ENCODE measurements at places on chromosomes 12 and 14.
A peak's percentile ranks its signal among the peaks of the same experiment; 100 is the strongest.

GRCh38 chr12:131829791-131830334, 1.7 kb downstream of the MMP17 start:
- no peak for DNase-seq

GRCh38 chr14:23436327-23437132, 1.1 kb upstream of the MYH7 start:
- DNase-seq: no peak

- DNase-seq: no peak
Measured at GRCh38 chr12:90672081-90672480, 282.9 kb downstream of the CCER1 start.

GRCh38 chr12:95608252-95609033, 57.2 kb upstream of the USP44 start:
- DNase-seq: no peak

DNA sequence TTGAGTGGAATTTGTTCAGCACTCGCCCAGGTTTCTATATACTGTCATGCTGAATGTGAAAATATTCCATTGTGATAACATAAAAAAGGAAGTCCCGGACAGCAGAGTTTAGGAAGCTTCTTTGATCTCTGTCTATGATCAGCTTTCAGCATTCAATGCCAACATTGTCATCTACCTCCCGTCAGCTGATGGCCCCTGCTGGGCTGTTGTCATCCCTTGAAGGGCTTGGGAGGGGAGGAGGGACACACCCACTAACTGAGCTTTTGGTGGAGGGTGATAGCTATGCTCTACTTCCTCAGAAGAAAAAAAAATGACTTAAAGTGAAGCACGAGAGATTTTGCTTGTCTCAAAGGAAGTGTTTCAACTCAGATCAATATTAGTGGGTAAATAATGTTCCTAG, 4.7 kb upstream of the KRT77 start:
- no peak for DNase-seq

- DNase-seq: no peak
Measured at GRCh38 chr14:90301668-90302090, 30.1 kb downstream of the NRDE2 start.

DNA sequence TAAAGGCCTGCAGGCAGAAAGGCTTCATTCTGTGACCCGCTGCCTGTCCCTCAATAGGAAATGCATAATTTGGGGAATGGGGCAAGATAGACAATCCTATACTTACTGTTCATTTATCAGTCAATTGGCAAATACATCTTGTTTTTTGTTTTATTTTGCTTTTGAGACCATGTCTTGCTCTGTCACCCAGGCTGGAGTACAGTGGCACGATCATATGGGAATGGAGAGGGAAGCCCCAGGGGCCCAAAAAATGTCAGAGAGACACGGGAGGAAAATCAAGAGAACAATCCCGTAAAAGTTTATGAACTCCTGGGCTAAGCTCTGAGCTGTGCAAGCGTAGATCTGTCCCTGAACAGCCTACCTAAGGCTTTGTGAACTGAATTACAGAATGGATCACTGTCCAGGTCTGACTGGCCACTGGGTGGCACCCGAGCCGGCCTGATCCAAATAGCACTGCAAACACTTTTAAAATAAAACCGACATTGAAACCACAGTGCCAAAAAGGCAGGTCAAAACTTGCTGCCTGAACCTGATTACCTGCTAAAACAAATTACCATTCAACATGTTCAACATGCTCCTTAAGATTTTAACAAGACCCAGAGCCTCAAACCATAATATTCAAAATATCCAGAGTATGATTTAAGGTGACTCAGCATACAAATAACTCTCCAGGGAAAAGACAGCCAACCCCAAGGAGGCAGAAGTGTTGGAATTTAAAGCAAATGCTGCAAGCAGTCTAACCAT, 11.8 kb downstream of the COPS7A start:
- DNase-seq: peak; percentile 19

DNA sequence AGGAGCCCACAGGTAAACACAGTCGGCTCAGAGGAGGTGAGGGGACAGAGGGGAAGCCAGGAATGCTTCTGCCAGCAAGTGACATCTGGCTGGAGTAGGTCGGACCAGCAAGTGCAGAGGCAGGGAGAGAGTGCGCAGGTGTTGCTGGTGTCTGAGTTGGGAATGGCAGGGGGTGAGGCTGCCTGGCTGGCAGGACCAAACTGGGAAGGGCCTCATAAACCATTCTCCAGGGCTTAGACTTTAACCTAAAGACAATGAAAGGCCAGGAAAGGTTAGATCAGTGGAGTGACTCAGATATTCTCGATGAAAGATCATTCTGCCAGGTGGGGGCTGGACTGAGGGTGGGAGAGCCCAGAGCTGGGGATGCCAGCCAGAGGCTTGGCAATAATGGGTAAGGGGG, 66.4 kb downstream of the ITPK1 start:
- DNase-seq: no peak

GRCh38 chr12:122005252-122005776, 16.4 kb upstream of the BCL7A start:
- DNase-seq: no peak

- DNase-seq: no peak
Measured at GRCh38 chr12:40648519-40648918, 43.7 kb upstream of the CNTN1 start.

GRCh38 chr12:5172886-5173285, 129.2 kb downstream of the KCNA5 start:
- no peak for DNase-seq

- no peak for DNase-seq
Measured at GRCh38 chr12:7146906-7147305, 16.7 kb downstream of the CLSTN3 start.

GRCh38 chr14:94346841-94347240, 23.7 kb upstream of the SERPINA6 start:
- DNase-seq: no peak

DNA sequence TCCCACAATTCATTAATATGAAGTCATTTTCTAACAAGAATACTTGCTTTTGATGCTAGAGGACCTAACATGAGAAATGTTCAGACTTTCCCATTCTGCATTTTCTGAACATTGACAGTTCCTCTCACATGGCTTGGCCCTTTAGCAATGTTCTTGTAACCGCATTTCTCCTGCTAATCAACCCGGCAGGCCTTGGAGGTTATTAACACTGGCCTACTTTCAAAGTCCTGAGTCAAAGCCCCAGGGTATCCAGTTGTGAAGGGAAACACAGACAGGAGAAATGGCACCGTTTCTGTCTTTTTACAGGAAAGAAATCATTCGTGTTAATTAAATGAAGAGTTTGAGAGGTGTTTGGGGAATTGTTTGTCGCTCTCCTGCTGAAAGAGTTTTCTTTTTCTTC, 446.5 kb upstream of the MIS18BP1 start:
- DNase-seq: no peak

- no peak for DNase-seq
Measured at GRCh38 chr12:66808606-66809005, 129.7 kb upstream of the GRIP1 start.

GRCh38 chr12:86770871-86771270, 514.7 kb upstream of the MGAT4C start:
- DNase-seq: no peak

DNA sequence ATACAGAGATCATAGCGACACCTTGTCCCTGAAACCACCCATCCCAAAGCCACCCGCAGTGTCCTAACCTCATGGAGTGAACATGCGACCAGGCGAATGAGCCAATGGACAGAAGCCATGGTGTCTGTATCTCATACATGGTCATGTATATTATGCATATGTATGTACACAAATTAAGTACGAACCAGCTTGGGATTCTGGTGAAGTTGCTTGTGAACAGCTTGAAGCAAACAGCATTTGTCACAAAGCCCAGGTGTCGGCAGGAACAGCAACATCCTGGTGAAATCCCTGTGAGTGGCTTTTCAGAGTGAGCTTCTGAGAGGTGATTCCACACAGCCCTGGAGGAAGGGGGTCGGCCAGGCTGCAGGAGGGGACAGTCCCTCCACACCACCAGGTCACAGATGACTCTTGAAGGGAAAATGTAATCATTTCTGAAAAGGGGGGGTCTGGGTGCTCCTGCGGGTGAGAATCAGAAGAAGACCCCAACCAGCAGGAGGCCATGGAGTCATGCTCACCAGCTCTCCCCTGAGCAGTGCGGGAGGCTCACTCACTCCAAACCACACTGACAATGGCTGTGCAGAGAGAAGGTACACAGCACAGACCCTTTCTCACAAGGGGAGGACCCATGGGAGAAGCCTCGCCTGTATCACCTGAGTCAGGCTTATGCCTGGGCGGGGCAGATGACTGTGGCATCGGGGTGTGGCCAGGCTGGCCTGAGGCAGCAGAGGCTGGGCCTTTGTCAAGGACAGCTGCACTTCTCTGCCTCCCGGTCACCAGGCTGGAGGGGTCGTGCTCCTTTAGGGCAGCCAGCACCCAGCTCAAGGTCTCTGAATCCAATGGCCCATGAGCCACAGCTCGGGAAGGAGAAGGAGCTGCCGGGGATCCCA, 14.3 kb downstream of the CHGA start:
- no peak for DNase-seq

GRCh38 chr12:90126125-90126524, 417.5 kb upstream of the ATP2B1 start:
- no peak for DNase-seq

DNA sequence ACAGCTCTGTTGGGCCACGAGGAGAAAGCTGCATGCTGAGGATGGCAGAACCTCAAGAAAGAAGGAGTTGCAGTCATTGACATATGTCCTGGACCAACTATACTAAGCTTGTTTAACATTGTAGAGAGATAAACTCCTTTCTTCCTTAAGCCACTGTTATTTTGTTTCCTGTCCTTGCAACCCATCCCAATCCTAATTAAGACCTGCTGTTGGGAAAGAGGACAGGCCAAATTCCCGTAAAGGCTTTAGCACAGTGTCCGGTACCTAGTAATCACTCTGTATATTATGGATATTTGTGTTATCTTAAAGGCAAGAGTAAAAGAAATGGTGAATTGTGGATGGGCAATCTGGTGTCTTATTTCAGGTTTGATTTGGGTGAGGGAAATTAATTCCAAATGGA, 53.5 kb upstream of the WSCD2 start:
- no peak for DNase-seq

- DNase-seq: no peak
Measured at GRCh38 chr14:61406675-61407074, 85.3 kb downstream of the PRKCH start.

- DNase-seq: no peak
Measured at GRCh38 chr12:18443768-18444437, 182.6 kb downstream of the PIK3C2G start.

- no peak for DNase-seq
Measured at GRCh38 chr12:127083008-127083949, 1183.7 kb upstream of the TMEM132C start.

GRCh38 chr12:132259364-132259871, 70.0 kb downstream of the GALNT9 start:
- no peak for DNase-seq

DNA sequence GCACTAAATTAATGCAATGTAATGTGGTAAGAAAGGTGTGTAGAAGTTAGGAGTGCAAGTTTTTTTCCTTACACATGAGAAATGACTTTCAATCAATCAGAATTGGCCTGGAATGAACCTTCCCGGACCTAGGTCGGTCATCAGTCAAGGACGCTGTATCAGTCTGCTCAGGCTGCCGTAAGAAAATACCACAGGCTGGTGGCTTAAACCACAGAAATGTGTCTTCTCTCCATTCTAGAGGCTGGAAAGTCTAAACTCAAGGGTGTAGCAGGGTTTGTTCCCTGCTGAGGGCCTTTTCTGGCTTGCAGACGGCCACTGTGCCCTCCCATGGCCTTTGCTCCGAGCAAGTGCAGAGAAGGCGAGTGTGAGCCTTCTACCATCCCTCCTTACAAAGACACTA, 86.6 kb upstream of the DYNC1H1 start:
- no peak for DNase-seq

DNA sequence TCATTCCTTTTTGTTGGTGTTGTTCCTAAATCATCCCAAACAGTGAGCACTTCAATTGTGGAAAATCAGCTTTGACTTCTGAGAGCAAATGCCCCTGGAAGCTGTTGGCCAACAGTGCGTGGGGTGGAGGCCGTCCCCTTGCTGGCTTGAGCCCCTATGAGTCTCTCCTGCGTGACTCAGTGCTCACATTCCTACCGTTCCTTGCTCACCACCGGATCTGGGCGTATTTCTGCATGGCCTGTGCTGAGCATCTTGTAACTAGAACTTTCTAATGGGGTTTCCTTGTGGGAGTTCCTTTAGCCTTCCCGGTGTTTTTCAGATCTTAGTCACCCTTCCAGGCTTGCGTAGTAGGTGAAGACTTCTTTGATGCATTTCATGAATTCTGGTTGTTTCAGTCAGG, 14.7 kb downstream of the SERPINA1 start:
- DNase-seq: no peak

- DNase-seq: no peak
Measured at GRCh38 chr14:94111276-94112095, 950 bp downstream of the IFI27 start.

GRCh38 chr14:88590173-88590572, 27.3 kb downstream of the ZC3H14 start:
- no peak for DNase-seq

DNA sequence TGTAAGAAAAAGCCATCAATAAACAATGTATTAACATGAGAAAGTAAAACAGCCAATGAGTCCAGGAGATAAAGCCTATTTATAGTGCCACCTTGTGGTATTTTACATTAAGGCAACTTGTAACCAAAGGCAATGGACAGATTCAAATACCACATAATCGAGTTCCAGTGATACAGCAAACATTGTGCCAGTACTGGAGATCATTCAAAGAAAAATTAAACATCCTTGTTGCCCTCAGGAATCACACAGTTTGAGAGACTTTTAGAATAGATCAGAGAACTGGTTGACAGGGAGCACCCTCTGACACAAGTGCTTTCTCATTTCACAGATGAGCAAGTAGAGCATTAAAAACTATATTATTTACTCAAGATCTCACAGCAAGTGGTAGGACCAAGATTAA, 98.1 kb downstream of the DDHD1 start:
- DNase-seq: no peak

- DNase-seq: no peak
Measured at GRCh38 chr12:50458606-50459005, 46.2 kb upstream of the DIP2B start.

DNA sequence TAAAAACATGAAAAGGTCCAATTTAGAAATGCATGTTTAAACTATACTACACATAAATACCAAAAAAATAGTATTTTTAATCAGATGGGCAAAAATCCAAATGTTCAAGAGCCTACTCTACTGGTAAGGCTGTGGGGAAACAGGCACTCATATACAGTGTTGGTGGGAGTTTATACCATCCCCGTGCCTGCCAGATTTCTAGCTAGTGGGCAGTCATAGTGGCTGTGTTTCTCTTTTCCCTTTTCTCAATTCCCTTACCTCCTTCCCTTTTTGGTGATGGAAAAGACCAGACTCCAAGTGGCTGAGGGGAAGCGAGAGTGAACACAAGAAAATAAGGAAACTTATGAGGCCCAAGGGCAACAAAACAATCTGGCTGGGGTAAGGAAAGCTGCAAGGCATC, 14.7 kb downstream of the ZNF641 start:
- DNase-seq: no peak

DNA sequence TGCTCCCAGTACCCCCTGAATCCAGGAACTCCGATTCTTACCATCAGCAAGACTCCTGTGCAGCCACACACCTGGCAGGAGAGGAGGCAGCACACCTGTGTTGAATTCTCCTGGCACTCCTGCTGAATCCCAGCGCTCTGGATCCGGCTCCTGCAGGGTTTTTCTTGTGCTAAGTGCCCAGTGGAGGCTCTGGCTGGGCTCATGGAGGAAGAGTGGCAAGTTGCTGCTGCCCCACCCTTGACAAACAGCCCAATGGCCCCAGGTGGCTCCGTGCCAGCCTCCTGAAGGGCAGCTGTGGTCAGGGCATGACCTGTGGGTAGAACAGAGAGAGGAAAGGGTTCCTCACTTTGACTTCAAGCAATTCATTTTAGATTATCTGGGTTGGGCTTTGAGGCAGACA, 20.0 kb downstream of the CRACR2A start:
- no peak for DNase-seq

Data from activated T-cell treated with anti-CD3 and anti-CD28 coated beads for 1 hour (primary cell).